ENCODE measurements at places on chromosomes 11 and 22.

GRCh38 chr22:22521631-22522030 is 1.6 kb upstream of the ZNF280A start:
- DNase-seq, result no peak

DNA sequence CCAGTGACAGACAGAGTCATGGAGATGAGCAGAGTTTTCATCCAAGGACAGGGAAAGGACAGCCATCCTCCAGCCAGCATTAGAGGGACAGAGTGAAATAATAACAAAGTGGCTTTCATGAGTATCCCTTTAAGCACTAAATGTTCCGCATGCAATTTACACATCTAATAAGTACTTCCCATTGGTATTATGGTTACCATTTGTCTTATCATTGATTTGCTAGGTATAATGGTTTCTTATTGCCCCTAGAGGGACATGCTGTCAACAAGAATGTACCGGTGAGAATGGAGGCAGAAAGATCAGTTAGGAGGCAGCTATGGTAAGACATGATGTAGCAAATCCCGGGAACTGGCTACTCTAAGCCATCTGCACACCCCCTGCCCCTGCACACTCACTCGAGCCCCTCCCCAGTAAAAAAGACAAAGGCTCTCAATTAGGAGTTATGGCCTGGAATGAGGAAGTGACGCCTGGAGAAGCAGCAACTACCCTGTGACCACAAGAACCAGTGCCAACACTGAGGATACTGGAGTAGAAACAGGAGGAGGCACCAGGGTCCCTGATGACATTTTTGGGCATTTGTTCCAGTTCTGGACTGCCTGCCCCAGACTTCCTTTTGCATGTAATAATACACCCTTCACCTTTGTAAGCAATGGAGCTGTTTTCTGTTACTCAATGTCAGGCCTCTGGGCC is 30.2 kb upstream of the HMGXB4 start:
- DNase-seq, result no peak

GRCh38 chr22:36012332-36012731 is 16.3 kb downstream of the RBFOX2 start:
- DNase-seq, result no peak

DNA sequence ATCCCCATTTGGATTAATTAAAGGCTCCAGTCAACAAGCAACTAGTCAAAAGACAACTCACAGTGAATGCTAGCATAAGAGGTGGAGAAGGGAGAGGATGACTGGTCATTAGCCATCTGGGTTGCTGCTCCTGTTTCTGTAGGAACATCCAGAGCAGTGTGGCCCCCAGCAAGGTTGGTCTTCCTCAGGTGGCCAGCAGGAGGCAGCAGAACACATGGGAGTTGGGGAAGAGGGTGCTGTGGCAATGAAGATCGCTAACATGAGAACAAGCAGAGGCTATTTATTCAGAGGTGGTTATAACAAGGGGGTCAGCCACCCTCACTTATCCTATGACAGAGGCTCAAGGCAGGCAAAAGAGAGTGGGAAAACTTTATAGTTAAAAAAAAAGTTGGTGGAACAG is 21.3 kb downstream of the IZUMO1R start:
- DNase-seq, result peak; percentile 37

- no peak for DNase-seq
These were observed 374.8 kb downstream of the DYNC2H1 start for GRCh38 chr11:103483996-103484395.

Measured in activated naive CD4-positive, alpha-beta T cell treated with Interleukin-2 at 50 U/mL for 16 hours (primary cell).